ENCODE measurements at places on chromosomes 3 and 15.

- no peak for DNase-seq
Observed at GRCh38 chr3:171535799-171536198, 75.6 kb upstream of the TNIK start.

DNA sequence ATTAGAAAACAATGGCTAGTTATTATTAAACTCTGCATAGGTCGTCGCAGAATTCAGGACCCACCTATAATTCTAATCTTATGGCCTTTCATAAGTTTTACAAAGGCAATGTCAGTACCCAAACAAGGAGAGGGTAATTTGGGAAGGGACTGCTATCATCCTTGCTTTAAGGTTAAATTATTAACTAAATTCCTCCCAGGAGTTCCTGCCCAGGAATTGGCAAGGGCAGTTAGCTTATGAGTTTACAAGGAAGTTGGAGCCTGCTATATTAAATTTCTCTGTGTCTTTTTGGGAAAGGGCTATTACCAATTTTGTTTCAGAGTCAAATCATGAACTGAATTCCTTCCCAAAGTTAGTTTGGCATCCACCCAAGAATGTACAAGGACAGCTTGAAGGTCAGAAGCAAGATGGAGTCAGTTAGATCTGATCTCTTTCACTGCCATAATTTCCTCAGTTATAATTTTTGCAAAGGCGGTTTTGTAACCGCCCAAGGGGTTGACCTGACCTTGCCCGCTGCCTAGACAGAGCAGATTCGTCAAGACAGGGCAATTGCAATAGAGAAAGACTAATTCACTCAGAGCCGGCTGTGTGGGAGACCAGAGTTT lies 45.3 kb upstream of the LHFPL4 start:
- no peak for DNase-seq

GRCh38 chr15:98651036-98651481 lies 2.7 kb downstream of the IGF1R start:
- DNase-seq: no peak

DNA sequence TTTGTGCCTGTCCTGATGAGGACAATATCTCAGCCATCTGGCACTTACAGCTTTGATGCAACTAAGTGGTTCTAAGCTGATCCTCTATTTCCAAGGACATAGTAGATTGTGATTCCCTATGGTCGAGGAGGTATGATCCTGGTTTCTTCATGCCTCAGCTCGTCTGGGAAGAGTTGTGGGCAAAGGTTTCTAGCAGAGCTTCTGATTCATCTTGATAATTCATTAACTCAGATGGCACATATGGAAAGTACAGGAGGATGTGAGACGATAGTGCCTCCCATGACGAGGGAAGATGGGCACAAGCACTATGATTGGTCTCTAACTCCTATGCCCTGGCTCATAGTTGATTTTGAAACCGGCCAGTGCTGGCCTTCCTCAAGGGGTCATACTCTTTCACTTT lies 334.2 kb upstream of the SEMA6D start:
- DNase-seq: no peak

DNA sequence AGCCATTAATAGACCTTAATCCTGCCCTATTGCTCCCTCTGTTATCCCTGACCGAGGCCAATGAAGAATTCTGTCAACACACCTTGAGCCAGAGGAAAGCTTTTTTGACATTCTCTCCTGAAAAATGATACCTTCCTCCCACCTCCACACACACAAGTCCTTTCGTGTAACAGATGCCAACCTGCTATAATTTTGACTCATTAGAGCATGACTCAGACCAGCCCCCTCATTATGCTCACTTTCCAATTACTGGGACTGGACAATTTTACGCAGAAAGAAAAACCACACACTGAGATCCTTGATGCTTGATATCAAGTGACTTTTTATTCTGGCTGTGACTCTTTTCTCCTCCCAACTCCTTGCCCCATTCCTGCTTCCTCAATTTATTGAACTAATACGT lies 50.9 kb downstream of the LSAMP start:
- no peak for DNase-seq

DNA sequence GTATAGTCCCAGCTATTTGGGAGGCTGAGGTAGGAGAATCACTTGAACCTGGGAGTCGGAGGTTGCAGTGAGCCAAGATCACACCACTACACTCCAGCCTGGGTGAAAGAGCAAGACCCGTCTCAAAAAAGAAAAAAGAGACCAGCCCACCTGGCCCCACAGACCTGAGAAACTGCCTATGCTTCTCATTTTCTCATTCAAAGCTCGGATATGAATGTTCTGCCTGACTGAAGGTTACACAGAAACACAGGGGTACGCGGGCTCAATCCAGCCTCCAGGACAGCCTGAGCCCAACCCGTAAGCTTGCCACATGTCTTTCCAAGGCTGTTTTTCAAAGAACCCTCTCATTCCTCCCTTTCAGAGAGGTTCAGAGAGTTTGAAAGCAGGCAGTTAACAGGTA lies 9.7 kb upstream of the LRRC15 start:
- no peak for DNase-seq

DNA sequence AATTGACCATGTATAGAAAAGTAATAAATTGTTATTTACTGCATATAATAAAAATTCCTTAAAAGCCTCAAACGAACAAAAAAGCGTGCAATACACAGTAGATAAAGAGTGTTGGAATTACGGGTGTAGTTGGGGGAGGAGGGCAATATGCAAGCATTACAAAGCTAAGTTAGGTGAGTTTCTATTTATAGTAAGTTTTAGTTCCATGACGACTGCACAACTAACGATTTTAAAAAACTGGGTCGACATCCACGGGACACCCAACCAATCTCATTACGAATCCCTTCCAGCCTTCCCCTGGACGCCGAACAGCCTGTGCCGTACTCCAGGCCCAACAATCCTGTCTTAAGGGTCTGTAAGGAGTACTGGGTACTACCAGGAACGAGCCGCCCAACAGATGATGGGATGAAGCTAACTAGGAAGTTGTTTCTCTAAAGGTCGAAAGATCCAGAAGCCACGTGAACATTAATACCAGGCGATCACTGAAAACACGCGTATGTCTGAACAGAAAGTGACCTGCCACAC lies 677 bp downstream of the POLQ start:
- DNase-seq: no peak

- no peak for DNase-seq
Observed at GRCh38 chr15:37880009-37880834, 54.2 kb upstream of the TMCO5A start.

DNA sequence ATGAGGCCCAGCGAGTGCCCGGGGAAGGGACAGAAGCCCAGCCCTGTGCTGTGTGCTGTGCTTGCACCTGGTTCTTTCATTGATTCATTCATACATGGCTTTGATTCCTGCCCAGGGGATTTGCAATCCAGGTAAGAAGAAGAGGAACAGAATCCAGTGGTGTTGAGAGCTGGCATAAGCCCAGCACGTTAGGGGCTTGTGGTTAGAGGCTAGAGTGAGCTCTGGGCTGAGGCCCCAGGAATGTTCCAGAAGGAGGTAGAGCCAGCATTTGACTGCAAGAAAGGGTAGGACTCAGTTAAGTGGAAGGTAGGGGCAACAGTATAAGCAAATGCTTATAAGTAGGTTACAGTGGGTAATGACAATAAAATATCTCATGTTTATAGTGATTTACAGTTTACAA lies 2.3 kb downstream of the VWA5B2 start:
- no peak for DNase-seq

DNA sequence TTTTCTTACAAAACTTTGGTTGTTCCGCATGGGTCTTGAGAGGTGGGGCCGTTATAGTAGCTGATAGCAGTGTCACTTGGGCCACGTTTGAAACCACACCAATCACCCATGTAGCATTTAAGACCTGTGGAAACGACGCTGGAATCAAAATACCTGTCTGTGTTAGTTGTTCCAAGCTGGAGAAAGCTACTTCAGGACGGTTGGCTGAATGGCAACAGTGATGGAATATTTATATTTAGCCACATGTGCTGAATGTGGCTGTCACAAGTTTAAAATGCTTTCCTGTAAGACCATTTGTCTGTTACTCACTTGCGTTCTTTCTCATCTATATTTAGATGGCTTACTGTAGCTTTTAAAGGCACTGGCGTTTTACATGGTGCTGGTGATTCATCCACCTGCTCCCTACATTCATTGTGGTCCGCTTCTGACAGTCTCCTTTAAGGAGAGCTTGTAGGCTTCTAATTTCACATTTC lies 1.4 kb downstream of the DNAJA4 start:
- no peak for DNase-seq

- DNase-seq: no peak
Observed at GRCh38 chr15:50257924-50258323, 7.6 kb downstream of the HDC start.

- no peak for DNase-seq
Observed at GRCh38 chr3:82012775-82013174, 251.3 kb upstream of the GBE1 start.

GRCh38 chr3:69494185-69494584 lies 108.3 kb upstream of the FRMD4B start:
- no peak for DNase-seq

- no peak for DNase-seq
Observed at GRCh38 chr15:68032672-68033071, 21.4 kb upstream of the PIAS1 start.

GRCh38 chr15:63870043-63870394 lies 36.3 kb upstream of the HERC1 start:
- DNase-seq: no peak

GRCh38 chr3:101695779-101696372 lies 9.4 kb upstream of the RPL24 start:
- no peak for DNase-seq

GRCh38 chr15:101391981-101392640 lies 97.1 kb upstream of the SNRPA1 start:
- DNase-seq: no peak

DNA sequence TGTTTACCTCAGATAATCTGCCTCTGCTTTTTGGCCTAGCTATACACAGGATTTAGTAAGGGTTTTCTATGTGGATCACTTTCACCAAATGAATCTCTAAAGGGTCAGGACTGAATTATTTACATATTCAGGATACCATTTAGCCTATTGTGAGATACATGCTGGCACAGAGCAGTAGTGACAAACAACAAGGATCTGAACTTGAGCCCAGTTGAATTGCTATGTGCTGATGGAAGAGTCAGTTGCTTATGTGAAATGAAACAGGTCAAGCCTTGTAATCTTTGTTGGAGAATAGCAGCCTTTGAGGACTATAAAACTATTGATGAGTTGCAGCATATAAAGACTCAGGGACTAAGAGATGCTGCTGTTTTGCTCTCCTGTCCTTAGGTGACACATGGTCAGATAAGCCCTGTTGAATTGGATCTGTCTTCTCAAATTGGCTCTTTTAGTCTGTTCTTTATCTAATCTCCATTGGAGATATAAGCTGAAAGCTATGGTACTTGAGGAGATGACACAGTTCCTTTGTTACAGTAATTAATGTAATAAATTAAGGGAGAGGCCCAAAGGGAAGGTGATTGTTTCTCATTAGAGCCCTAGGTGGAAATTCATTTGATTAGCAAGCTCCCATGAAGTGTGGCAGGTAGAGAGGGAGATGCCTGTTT lies 30.4 kb downstream of the ZNF609 start:
- DNase-seq: no peak

- no peak for DNase-seq
Observed at GRCh38 chr3:193704431-193704830, 111.4 kb downstream of the OPA1 start.

DNA sequence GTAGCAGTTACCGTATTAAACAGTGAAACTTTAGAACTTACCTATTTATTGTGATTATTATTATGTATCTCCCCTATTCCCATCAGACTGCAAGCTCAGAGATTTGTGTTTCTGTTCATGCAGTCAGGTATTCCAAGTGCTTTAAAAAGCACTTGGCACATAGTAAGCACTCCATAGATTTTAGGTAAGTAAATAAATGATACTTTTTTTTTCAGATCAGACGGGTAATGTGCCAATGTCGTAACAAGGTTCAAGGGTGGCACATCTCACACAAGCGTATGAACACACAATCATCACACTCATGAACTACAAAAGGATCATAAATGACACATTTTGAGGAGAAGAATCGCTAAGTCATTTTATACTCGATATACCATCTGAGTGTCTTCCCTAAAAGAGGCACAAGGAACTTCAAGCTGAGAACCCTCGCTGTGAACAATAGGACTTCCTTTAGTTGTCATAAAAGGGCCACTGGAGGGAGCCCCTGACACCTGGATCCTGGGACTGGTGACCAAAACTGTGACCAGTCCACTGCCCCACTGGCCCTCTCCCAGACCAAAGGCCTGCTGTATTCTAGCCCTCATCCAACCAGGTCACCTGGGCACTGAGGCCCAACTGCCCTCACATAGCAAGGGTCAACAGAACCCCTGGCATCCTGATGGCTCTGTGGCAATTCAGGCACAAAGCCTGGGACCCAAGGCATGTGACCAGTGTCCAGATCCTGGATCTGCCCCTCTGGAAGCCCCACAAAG lies 32.1 kb downstream of the KIF9 start:
- DNase-seq: no peak

GRCh38 chr3:62167566-62168262 lies 205.6 kb downstream of the FEZF2 start:
- DNase-seq: no peak

- DNase-seq: no peak
Observed at GRCh38 chr15:73845507-73845906, 27.9 kb upstream of the TBC1D21 start.

- no peak for DNase-seq
Observed at GRCh38 chr3:62708638-62709373, 166.4 kb downstream of the CADPS start.

DNA sequence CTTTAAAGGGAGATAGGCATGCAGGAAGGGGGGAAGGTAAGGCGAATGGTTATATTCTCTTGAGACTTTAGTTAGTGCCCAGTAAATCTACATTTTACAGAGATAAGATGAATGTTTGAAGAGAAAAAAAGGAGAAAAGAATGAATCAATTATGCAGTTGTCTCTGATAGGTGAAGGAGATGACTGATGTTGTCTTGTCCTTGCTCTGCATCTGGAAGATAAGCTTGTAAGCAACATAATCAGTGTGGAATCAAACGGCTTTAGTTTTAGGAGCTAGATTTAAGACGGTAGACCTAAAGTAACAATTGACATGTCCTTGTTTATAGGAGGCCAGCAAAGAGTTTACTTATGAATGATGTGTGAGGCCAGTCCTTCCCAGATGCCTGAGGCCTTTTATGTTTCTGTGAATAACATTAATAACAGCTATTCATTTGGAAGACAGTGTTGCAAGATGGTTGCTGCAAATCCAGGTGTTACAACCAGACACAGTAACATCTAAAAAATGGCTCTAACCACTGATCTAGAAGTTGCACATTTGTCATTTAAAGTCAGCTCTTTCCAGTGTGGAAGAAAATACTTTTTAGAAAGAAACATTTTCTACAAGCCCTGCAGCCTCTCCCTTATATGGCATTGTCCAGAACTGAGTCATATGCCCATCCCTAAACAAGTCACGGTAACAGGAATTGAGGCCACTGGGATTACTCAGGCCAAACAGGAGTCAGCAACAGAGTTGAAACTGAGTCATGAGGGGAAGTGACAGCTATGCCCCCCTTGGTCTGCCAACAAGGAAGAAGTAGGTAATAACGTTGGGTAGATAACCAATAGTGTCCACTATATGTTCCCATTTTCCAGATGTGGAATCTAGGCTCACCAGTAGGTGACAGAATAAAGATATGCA lies 77.5 kb upstream of the FBN1 start:
- no peak for DNase-seq

DNA sequence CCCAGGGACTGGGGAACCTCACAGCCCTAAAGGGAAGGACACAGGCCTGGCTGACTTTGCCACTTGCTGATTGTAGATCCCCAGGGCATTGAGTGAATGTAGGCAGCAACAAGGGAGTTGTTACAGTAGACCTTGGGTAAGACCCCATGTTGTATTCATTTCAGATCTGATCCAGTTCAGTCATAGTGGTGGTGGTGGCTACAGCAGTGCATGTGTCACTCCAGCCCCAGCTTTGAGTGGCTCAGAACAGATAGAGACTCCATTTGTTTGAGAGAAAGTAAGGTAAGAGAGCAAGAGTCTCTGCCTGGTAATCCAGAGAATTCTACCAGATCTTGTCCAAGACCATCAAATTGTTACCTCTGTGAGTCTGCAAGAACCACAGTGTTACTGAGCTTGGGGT lies 278.7 kb upstream of the SATB1 start:
- no peak for DNase-seq
